Lung (tissue), 17 donors: ENCODE measurements at places on chromosomes 12 and 14. TPM values are rescaled to one million over a fixed set of nuclear protein-coding genes. Genes with fewer than 3 reads are reported as not detected.

Gene HOXC4
- 0.71 TPM for total RNA-seq

Gene GLIPR1L2
- 0.98 TPM for total RNA-seq

Gene AQP6
- 0.40 TPM for total RNA-seq

- H3K36me3 ChIP-seq, result no peaks in the 10 kb centered on the region
- H3K4me3 ChIP-seq, result no peak overlapping the region
- H3K27me3 ChIP-seq, result no peaks in the 10 kb centered on the region
Measured at GRCh38 chr12:54759751-54760150, 94.6 kb upstream of the MUCL1 start.

DNA sequence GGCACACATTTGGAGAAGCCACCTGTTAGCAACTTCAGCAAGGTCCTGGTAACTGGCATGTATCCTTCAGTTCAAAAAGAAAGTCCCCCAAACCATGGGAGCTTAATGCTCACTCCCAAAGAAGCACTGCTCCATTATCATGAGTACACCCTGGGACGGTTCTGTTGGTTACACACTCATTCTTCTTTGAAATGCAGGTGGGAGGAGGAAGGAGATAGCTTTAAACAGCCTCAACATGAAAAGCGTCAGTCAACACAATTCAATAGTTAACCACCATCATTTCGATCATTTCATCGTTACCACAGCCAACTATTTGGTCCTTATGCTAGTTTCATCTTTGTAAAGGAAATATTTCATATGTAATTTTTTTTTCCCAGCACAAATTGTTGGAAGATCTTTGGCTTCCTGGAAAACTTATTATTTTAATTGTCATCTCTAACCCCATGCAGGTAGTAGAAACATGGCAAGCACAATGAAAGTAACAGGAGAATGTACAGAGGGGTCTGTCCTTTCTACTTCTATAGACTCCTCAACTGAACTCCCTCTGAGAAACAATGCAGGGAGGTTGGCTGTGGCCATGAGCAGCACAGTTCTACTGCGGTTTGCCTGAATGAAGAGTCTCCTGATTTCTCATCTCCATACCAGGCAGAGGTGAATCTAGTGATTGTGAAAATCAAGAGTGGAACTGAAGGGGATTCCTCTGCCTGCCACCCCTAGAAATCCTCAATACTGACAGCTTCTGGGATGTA, 196.4 kb upstream of the FOXN3 start:
- peaks cover 2% of the 10 kb centered on the region for H3K36me3 ChIP-seq
- no peak for DNase-seq
- H3K27me3 ChIP-seq, result no peaks in the 10 kb centered on the region
- no peak overlapping the region for H3K4me3 ChIP-seq
- peaks cover 27% of the 10 kb centered on the region for H3K4me1 ChIP-seq
- H3K27ac ChIP-seq, result no peak overlapping the region

GRCh38 chr12:19608039-19608438, 168.7 kb downstream of the AEBP2 start:
- H3K27ac ChIP-seq, result no peak overlapping the region
- no peaks in the 10 kb centered on the region for H3K27me3 ChIP-seq
- no peak for DNase-seq
- peaks cover 3% of the 10 kb centered on the region for H3K4me1 ChIP-seq

GRCh38 chr14:102826751-102827675, 49.8 kb downstream of the TRAF3 start:
- no peak overlapping the region for H3K27ac ChIP-seq
- no peak overlapping the region for H3K4me3 ChIP-seq
- no peak for DNase-seq
- no peaks in the 10 kb centered on the region for H3K4me1 ChIP-seq
- H3K36me3 ChIP-seq, result no peaks in the 10 kb centered on the region

DNA sequence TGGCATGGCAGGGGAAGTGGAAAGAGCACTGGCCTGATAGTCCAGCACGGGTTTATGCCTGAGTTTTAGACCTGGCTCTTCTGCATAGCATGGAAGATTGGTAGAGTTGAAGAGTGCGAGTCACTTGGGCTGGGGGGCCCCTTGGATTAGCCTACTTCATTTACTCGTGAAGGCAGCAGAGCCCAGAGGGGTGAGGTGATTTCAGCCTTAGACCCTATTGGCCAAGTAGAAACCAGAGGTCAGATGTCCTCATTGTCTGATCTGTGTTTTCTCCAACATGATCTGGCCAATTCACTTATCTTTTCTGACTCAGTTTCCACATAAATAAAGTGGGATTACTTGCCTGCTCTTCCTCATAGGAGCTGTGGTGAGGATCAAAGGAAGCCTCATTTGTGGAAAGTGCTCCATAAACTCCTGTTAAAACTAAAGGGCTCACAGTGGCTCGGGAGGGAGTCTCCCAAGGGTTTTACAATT, 1.9 kb downstream of the PLEKHG3 start:
- no peak for DNase-seq
- H3K4me1 ChIP-seq, result peaks cover 24% of the 10 kb centered on the region
- no peaks in the 10 kb centered on the region for H3K36me3 ChIP-seq
- no peak overlapping the region for H3K4me3 ChIP-seq
- peak overlapping the region; percentile 86 for H3K27ac ChIP-seq
- H3K27me3 ChIP-seq, result no peaks in the 10 kb centered on the region

- H3K36me3 ChIP-seq, result no peaks in the 10 kb centered on the region
- DNase-seq, result no peak
- no peak overlapping the region for H3K4me3 ChIP-seq
- no peaks in the 10 kb centered on the region for H3K4me1 ChIP-seq
- no peak overlapping the region for H3K27ac ChIP-seq
Measured at GRCh38 chr12:98821232-98821631, 176.1 kb downstream of the APAF1 start.

- H3K27me3 ChIP-seq, result no peaks in the 10 kb centered on the region
- H3K27ac ChIP-seq, result no peak overlapping the region
- no peaks in the 10 kb centered on the region for H3K36me3 ChIP-seq
Measured at GRCh38 chr12:76192416-76192815, 107.9 kb upstream of the NAP1L1 start.

GRCh38 chr14:26598081-26598671, 343 bp upstream of the NOVA1 start:
- peak; percentile 99 for DNase-seq
- H3K4me3 ChIP-seq, result peak overlapping the region; percentile 59
- H3K27ac ChIP-seq, result peak overlapping the region; percentile 89
- peaks cover 19% of the 10 kb centered on the region for H3K4me1 ChIP-seq
- no peaks in the 10 kb centered on the region for H3K27me3 ChIP-seq

- no peak overlapping the region for H3K4me3 ChIP-seq
Measured at GRCh38 chr12:400828-401227, 616 bp upstream of the CCDC77 start.

- no peaks in the 10 kb centered on the region for H3K4me1 ChIP-seq
- H3K4me3 ChIP-seq, result no peak overlapping the region
- no peaks in the 10 kb centered on the region for H3K27me3 ChIP-seq
- no peak for DNase-seq
- no peak overlapping the region for H3K27ac ChIP-seq
Measured at GRCh38 chr12:129215556-129215955, 362.3 kb downstream of the GLT1D1 start.

DNA sequence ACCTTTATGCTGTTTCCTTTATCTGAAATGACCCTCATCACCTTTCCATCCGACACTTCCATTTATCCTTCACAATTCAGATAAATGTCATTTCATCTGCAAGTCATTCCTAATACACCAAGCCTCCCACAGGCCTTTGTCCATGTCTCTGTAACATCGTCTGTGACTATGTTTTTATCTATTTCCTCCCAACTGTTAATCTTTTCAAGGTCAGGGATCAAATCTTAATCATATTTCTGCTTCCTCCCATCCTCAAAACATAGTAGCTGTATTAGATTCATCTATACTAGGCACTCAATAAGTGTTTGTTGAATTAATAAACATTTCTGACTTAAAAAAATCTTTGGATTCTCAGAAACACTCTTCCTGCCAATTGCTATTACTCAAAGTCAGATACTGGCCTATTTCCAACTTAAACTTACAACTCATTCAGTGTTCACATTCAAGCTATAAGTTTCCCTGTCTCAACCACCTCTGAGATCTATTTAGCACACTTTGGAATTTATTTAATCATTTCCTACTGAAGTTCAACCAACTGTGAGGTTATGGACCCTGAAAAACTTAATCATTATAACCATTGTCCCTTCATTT, 100.2 kb upstream of the ALX1 start:
- H3K27ac ChIP-seq, result no peak overlapping the region
- no peaks in the 10 kb centered on the region for H3K36me3 ChIP-seq
- H3K4me1 ChIP-seq, result no peaks in the 10 kb centered on the region
